Ecto neural progenitor cell (in vitro differentiated cells): ENCODE measurements at places on chromosomes 1 and 21.

- DNase-seq: no peak
These were observed 136.9 kb upstream of the SPATA6 start for GRCh38 chr1:48608882-48609281.

DNA sequence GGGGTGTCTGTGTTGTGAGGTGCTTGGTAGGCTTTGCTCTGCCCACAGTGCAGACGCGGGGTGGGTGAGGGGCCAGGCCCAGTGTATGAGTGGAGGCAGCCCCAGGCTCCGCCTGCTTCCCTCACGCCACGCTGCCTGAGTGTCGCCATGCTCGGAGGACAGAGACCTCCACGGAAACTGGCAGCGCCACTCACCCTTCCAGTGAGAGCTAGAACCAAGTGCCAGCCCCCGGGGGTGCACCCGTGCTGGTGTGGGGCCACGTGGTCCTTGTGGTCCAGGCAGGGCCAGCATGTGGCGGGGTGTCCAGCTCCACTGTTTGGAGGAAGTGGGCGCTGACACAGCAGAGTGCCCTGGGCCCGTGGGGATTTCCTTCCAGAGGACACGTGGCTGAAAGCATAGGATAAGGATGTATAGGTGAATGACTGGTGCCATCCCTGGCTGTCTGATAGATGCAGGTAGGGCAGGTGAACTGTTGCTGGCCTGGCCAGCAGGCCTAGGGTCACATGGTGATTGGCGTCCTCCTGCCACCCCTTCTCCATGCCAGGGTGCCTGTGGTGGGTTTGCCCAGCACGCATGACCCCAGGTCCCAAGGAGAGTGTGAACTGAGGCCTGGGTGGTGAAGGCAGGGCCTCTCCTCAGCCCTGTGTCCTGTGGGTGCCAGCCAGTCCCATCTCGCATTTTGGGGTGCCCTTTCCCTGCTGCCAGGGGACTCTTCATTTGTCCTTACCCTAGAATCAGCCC is 3.8 kb downstream of the LRRC3 start:
- DNase-seq: no peak

DNA sequence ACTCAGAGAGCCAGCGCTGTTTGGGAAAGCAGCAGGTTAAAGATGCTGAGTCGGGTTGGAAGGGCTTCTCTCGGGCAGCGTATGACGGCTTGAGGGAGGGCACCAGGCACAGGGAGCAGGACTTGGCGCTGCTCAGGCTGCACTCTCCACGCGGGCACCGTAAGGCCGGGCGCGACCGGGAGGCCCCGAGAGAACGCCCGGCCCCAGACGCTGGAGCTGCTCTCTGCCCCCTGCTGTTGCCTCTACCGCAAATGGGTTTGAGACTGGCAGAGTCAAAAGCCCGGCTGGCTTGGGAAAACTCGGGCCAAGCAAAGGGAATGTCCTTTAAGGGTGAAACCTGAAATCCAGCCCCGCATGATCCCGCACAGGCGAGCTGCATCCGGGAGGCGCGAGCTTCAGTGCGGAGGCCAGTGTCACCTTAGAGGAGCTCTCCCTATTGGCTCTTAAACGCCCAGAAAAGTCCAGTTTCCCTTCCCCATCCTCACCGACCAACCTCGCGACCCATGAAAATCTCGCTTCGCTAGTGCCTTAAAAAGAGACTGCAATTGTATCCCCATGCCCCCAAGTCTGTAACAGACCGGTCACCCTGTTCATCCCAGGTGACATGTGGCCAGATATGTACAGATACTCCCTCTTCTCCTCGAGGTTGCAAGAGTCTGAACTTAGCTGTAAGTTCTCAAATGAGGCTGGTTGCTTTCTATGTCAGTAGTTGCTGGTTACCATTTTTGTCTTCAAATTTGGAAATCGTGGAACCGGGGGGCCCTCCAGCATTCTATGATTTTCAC is 1.1 kb downstream of the PRRX1 start:
- DNase-seq: peak; percentile 64

DNA sequence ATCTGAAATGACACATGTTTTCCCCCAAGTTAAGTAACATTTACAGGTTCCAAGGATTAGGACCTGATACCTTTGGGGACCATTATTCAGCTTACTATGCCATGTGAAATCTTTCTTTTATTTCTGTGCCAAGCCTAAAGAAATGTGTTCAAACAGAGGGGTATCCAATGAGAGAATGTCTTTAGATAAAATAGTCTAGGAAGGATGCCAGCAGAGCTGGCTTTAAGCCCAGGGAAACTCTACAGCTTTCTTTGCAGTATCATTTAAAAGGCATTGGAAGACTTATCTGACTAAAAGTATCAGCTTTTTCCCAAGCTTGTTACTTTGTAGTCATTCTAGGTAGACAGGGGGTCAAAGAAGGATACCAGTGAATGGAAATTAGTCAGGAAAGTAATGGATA is 860.4 kb downstream of the PLA2G4A start:
- no peak for DNase-seq

DNA sequence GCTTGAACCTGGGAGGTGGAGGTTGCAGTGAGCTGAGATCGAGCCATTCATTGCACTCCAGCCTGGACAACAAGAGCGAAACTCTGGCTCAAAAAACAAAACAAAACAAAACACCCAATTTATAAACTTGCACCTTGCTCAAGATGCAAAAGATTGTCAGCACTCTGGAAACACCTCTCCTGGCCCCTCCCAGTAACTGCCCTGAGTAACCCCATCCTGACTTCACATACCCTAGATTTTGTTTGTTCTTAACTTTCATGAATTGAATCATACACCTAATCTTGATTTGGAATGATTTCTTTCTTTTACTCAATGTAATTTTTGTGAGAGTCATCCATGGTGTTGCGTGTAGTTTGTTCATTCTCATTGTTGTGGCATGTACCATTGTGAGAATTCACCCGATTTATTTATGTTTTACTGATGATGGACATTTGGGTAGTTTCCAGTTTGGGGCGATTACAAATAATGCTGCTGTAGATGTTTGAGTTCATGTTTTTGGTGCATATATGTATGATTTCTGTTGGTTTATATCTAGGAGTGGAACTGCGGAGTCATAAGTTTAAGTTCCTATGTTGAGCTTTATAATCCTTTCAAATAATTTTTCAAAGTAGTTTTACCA is 10.4 kb downstream of the NECAP2 start:
- no peak for DNase-seq

DNA sequence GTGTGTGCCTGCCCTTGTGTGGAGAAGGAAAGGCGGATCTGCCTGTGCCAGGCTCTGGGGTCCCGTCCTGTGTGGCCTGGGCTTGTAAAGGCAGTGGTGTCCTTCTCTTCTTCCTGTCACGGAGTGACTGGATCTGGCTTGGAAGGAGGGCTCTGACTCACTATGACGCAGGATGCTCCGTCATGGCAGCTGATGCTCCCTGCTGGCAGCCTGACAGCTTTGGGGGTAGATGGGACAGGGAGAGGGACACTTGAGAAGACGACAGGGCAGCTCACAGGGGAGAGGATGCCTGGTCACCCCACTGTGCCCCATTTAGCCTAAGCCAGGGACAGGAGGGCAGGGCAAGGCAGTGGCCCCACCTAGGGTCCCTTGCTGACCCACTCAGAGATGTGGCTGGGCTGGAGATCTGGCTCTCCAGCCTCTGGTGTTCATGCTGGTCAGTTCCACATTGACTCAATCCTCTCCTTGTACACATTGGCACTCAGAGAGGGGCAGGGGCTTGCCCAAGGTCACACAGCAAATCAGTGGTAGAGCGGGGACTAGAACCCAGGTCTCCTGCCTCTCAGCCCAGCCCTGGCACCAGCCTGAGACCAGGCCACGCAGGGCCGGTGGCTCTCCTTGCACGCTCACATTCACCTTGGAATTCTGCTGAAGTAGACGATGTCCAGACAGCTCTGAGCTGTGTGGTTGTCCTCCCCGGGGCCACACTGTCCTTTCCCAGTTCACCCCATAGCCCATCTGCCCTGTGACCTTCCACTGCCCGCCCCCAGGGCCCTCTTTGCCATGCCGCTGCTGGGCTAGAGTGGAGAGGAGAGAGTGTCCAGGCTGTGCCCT is 2.8 kb upstream of the FAM131C start:
- DNase-seq: no peak

GRCh38 chr1:152159144-152159543 is at the start of gene RPTN:
Gene RPTN, minus strand, starts transcription at chr1:152159228. Its CDS starts 1,339 bp downstream, at chr1:152157889.
- DNase-seq: no peak

- no peak for DNase-seq
These were observed 178.1 kb downstream of the SLC45A1 start for GRCh38 chr1:8495928-8496401.

DNA sequence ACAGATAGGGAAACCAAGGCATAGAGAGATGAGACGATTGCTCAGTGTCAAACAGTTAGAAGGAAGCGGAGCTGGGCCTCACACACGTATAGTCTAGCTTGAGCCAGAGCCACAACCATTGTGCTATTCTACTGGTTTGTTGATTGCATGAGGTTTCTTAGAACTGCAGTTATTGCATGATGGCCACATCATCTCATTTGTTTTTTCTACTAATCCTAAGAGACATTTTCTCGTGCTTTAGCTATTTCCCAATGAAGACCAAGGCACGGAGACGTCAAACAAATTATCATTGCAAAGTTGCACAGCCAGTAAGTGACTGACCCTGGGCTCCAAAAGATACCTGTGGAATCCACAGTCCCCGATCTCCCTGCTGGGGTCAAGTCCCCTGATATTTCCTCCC is 25.1 kb upstream of the ZNF362 start:
- no peak for DNase-seq

- no peak for DNase-seq
These were observed 604.2 kb downstream of the LRRIQ3 start for GRCh38 chr1:73593804-73594203.

DNA sequence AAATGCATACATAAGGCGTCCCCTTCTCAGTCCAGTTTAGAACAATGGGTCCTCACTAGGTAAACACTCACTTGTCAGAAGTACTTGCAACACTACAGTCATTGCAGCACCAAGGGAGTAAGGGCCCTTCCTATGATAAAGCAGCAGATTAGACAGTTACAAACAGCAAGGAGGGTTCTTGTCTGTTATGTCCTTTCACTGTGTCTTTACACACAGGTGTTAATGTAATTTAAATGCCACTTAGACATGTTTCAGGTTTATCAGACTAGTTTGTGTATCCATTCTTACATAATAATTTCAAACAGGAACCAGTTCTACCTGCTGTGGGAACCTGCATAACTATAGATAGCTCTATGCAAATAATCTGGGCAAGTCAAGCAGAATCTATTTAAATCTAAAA is 105.6 kb upstream of the USH2A start:
- DNase-seq: no peak

GRCh38 chr1:20507248-20507563 is 745 bp downstream of the MUL1 start:
- DNase-seq: no peak

GRCh38 chr1:21239221-21239620 is 51.0 kb downstream of the ECE1 start:
- DNase-seq: no peak

DNA sequence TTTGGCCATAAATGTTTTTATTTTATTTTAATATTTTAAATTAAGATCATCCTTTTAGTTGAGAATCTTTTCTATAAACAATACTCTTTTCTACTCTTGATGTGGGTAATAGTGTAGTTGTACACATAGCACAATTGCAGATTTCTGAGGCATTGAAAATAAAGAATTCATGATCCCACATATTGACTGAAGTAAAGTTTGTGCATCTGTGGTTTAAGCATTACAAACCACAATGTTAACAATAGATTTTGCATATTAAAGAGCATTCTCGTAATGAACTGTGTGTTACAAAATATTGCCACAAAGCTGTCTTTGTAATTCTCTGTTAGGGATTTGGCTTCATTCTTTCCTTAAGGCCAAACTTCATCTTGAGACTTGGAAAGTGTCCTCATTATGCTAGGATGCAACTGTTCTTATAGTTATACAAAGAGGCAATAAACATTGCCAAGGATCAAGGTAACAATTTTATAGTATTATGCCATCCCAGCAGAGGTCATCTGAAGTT is 256.8 kb downstream of the OLFM3 start:
- no peak for DNase-seq

DNA sequence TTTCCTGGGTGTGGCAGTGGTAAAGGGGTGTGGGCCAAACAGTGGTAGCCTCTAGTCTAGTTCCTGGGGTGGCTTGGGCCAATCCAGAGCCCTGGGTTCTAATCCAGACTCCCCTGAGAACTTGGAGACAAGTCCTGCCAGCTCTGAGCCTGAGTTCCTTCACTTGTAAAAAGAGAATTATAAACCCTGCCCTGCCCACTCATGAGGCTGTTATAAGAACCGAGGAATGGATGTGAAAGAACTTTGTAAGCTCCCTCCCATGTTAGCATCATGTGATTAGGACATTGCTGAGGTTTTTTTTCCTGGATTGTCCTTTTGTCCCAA is 131.0 kb downstream of the RRAGC start:
- DNase-seq: no peak

- no peak for DNase-seq
These were observed 207.9 kb upstream of the ST6GALNAC5 start for GRCh38 chr1:76659171-76659940.

DNA sequence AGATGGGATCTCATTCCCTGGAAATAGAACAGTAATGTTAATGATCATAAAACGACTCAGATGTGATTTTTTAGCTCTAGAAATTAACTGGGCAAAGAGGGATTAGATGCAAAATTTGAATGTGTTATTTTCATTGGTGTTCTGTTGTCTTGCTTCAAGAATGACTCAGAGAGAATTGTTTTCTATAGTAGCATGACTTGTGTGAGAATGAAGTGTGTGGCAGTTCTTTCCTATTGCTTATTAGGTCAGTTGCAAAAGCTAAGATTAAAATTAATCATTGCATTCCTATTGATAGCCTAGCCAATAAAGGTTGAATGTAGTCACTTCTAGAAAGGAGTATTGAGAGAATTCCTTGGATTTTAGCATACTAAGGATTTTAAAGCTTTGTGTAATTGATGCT is 22.9 kb downstream of the SPEN start:
- DNase-seq: no peak

- DNase-seq: no peak
These were observed 2.6 kb downstream of the CROCC start for GRCh38 chr1:16924216-16924918.

DNA sequence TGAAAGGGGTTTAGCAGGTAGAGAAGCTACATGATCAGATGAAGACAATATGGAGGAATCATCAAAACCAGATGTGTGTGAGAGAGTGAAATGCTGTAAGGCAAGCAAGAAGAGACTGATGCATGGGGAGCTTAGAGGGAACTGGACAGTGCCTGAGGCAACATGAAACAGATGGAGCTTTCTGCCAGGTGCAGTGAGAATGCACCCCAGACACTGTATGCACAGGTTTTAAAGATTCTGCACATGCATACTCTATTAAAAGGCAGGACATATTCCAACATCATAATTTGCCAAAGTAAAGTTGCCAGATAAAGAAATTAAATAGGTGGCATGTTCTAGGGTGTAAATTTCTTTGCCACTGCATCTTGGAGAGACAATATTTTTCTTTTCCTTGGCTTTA is 200.1 kb downstream of the AMY1C start:
- DNase-seq: no peak

GRCh38 chr1:213985209-213986019 is 2.4 kb upstream of the PROX1 start:
- DNase-seq: peak; percentile 74

- no peak for DNase-seq
These were observed 1211.6 kb upstream of the ADGRL4 start for GRCh38 chr1:80218112-80218511.

- DNase-seq: no peak
These were observed 117.9 kb downstream of the PLPP3 start for GRCh38 chr1:56461158-56462127.
